Activated CD4-positive, alpha-beta T cell treated with anti-CD3 and anti-CD28 coated beads, Interleukin-2, Interleukin-6, amounts not matched to agents 100 ng/mL and 50 ng/mL, durations not matched to agents 16 hours and 8 hours (primary cell): ENCODE measurements at places on chromosomes 3 and 15.

DNA sequence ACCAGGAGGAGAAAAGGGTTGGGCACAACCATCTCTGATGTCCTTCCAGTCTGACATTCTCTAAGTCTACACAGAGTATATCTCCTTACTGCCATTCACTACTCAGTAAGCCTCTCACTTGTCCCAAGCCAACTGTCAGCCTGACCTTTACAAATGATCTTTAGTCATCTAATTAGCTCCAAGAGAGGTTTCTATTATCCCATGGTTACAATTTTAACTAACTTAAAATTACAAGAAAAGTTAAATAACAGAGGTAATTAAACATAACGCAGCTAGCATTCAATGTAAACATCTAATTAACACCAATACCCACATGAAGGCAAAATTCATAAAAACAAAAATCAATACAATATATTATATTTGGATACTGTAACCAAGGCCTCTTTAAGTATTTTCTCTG, 126.9 kb downstream of the LSAMP start:
- no peak for DNase-seq

DNA sequence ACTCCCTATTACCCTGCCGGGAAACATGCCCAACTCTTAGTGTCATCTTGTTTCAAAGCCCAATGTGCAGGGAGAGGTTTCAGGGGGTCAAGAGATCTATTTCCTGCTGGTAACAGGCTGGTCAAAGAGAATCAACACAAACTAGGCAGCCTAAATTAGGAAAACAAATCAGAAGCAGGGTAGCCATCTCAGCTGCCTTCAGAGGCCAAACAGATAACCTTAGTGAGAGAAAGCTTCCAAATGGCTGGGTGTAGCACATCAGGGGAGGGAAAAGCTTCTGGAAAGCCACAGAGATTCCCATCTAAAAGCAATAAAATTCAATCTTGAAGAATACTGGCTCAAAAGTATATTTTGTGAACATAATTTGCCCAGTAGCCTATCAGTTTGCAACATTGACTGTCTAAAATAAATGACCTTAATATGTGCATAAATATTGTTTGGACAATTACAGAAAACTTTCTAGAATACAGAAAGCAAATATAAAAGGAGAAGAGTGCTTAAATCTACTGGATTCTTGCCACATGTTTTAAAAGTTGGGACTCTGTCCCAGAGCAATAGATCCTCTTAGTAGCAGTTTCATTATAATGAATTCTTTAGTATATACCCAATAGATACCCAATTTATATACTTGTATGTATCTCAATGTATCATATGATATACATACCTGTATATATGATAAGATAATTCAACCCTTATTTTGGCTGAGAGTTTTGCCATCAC, 371.9 kb upstream of the RARB start:
- DNase-seq, result no peak

- DNase-seq, result no peak
Observed at GRCh38 chr3:128698211-128699047, 27.6 kb upstream of the RAB7A start.

- DNase-seq, result no peak
Observed at GRCh38 chr15:100169615-100170290, 172.0 kb downstream of the ADAMTS17 start.

GRCh38 chr15:72116731-72117485, 1.0 kb downstream of the MYO9A start:
- no peak for DNase-seq
